ENCODE measurements at places on chromosomes 16 and 17. TPM values are rescaled to one million over a fixed set of nuclear protein-coding genes. Genes with fewer than 3 reads are reported as not detected.

DNA sequence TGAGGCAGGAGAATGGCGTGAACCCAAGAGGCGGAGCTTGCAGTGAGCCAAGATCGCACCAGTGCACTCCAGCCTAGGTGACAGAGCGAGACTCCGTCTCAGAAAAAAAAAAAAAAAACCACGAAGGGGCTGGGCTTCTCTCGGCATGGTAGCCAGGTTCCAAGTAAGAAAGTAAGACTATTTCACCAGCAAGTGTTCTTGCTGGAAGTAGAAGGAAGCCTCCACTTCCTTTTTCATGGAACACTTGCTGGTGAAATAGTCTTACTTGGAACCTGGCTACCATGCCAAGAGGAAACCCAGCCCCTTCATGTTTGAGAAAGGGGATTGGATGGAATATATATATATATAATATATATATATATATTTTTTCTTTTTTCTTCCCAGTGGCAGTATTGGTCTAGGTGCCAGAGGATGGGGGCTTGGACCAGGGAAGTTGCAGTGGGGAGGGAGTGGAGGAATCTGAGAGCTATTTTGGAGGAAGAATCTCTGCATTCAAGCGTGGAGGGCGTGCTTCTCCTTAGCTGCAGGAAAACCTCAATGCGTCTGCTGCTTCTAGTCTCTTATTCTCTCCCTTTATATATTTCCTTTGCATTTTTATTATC lies 7.2 kb upstream of the N4BP1 start:
- DNase-seq, result no peak

DNA sequence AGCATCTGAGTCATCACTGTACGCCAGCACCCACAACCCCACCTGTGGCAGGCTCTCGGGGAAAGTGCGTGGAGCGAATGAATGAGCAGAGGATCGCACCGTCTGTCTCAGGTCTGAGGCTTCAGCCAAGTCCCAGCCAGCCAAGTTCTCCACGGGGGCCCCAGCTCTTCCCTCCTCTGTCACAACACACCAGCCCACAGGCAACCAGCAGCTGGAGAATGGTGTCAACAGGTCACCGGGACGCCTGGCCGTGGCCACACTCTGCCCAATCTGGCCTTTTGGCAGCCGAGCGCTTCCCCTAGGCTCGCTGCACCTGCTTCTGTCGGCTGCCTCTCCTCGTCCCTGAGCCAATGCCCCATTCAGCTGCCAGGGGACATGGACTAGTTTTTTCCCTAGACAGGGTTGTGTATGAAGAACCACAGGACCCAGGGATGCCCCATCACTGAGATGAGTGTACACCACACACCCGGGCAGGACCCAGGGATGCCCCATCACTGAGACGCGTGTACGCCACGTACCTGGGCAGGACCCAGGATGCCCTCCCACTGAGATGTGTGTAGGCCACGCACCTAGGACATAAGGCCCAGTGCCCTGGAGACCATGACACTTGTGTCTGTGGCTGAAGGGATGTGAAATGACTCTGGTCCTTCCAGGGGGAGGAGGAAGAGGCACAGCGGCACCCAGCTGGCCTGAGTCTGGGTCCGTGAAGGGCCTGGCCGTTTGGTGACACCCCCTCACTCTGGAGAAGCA lies 52.8 kb downstream of the ABR start:
- no peak for DNase-seq

- no peak for DNase-seq
These were observed 27.6 kb upstream of the KPNB1 start for GRCh38 chr17:47622180-47622549.

The ITGAX gene
- total RNA-seq, result not detected

The PLCD3 gene
- total RNA-seq, result 111 TPM
